Memory B cell (primary cell): ENCODE measurements at places on chromosomes 11 and 22.
A peak's percentile ranks its signal among the peaks of the same experiment; 100 is the strongest.

DNA sequence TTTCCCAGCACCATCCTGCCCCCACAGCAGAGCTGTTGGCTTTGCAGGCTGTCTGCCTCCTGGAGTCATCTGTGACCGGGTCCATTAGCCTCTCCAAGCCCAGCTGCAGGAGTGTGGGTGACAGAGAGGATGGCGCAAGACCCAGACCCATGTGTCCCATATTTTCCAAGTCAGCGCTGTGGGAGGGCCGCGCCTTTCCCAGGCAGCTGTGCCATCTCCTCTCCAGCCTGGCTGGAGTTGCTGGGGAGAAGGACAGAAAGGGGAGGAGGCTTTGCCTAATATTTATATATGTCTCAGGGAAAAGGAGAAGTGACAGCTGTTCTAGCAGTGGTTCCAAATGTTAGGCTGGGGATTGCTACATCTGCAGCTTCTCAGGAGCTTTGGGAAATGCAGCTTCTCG, 15.7 kb downstream of the DTX4 start:
- peaks cover 14% of the 10 kb centered on the region for H3K4me1 ChIP-seq
- H3K27ac ChIP-seq, result no peak overlapping the region
- no peak overlapping the region for H3K4me3 ChIP-seq

GRCh38 chr11:111069066-111069465, 176.5 kb upstream of the POU2AF2 start:
- peaks cover 7% of the 10 kb centered on the region for H3K4me1 ChIP-seq
- no peak for DNase-seq
- H3K4me3 ChIP-seq, result no peak overlapping the region
- no peak overlapping the region for H3K27ac ChIP-seq
- no peaks in the 10 kb centered on the region for H3K27me3 ChIP-seq

DNA sequence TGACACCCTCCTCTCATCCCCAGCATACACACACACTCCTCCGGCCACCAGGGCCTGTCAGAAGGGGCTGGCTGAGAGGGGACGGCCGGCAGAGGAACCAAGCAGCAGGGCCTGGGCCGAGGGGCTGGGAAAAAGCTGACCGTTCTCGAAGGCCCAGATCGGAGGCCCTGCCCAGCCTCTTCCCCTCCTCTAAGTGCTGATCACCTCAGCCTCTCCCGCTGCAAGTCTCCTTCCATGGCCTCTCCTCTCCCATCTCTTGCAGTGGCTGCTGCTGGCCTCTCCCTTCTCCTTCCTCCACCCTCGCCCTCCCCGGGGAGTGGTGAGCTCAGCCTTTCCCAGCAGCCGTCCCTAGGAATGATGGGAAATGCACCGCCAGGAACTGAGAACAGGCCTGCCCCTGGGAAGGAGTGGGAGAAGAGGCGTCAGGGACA, 39.6 kb downstream of the ARRB1 start:
- no peak overlapping the region for H3K27ac ChIP-seq
- H3K4me1 ChIP-seq, result no peaks in the 10 kb centered on the region
- peaks cover 2% of the 10 kb centered on the region for H3K36me3 ChIP-seq

GRCh38 chr11:119155733-119156492, 7.1 kb downstream of the ABCG4 start:
- no peak for DNase-seq
- H3K27me3 ChIP-seq, result peaks cover 19% of the 10 kb centered on the region
- no peak overlapping the region for H3K27ac ChIP-seq
- no peaks in the 10 kb centered on the region for H3K36me3 ChIP-seq
- H3K4me3 ChIP-seq, result no peak overlapping the region

DNA sequence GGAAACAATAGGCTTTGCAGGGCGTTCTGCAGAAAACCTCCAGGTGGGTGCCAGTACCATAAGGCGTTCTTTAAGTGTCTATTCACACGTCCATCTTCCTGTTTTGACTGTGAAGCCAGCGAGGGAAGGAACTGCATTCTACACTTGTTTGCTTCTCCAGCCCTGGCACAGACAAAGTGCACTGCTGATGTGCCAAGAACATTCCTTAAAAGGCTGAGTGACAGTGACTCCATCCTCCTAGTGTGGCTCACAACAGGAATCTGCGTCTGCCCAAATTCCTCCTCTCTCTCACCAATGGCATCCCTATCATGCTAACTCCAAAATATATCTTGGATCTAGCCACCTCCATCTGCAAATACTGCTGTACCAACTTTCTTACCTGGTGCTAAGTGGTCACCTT, 407.4 kb upstream of the SYN3 start:
- peaks cover 6% of the 10 kb centered on the region for H3K4me1 ChIP-seq
- no peak for DNase-seq
- peaks cover 9% of the 10 kb centered on the region for H3K36me3 ChIP-seq
- no peak overlapping the region for H3K27ac ChIP-seq
- H3K4me3 ChIP-seq, result no peak overlapping the region

- H3K27ac ChIP-seq, result peak overlapping the region; percentile 84
- H3K27me3 ChIP-seq, result no peaks in the 10 kb centered on the region
- DNase-seq, result no peak
Measured at GRCh38 chr11:9609002-9609759, 35.7 kb downstream of the WEE1 start.
